NK-92 treated with Interleukin-12 subunit alpha and Interleukin-12 subunit beta, amount 100 ng/mL, for 24 hours (cell line): ENCODE measurements at places on chromosomes 1 and 21.

- DNase-seq: no peak
These were observed 6.4 kb downstream of the SZT2 start for GRCh38 chr1:43396059-43396458.

- DNase-seq: no peak
These were observed 25.2 kb downstream of the CLDN14 start for GRCh38 chr21:36454706-36455105.

GRCh38 chr1:21552715-21553114 is 43.5 kb downstream of the ALPL start:
- no peak for DNase-seq

DNA sequence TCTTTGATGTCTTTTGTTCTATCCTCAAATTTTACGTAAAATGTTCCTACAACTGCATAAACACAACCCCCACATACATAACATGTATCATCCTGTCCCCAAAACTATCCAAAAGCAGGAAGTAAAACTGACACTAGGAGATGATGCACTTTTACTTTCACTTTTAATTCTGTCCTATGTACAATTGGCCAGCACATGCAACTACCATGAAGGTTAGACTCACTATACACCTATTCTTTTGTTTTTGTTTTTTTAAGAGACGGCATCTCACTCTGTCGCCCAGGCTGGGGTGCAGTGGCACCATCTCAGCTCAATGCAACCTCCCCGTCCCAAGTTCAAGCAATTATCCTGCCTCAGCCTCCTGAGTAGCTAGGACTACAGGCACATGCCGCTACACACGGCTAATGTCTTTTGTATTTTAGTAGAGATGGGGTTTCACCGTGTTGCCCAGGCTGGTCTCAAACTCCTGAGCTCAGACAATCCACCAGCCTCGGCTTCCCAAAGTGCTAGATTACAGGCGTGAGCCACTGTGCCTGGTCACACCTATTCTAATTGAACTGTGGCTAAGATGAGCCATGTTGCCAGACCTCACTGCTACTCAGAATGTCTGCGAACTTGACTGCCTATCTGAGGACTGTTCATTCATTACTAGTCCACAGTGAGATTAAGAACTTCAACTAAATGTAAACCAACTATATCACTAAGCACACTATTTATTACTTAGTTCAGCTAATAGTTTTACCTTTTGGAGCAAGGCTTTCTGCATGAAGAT is 48.0 kb downstream of the TOR3A start:
- DNase-seq: no peak
